ENCODE measurements at places on chromosomes 6 and 20. TPM values are rescaled to one million over a fixed set of nuclear protein-coding genes. Genes with fewer than 3 reads are reported as not detected.
A peak's percentile ranks its signal among the peaks of the same experiment; 100 is the strongest.

DNA sequence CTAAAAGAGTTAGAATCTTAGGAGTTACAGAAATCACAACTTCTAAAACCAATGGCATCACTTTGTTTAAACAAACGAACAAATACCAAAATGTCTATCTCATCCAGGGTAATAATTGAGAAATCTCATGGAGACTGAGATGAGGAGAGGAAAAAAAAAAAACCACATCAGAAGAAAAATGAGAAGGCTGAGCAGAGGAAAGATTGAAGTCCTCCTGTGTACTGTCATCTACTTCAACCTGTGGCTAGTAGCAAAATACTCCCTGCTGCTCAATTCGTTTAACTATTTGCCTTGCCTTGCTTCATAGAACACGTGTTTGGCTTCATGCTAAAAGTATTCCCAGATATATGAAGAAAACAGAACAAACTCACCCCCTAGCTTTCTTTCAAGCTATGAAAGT lies 143.7 kb downstream of the PDE10A start:
- DNase-seq, result no peak
- no peaks in the 10 kb centered on the region for H3K36me3 ChIP-seq
- no peaks in the 10 kb centered on the region for H3K4me1 ChIP-seq
- no peak overlapping the region for H3K27ac ChIP-seq
- H3K4me3 ChIP-seq, result no peak overlapping the region

DNA sequence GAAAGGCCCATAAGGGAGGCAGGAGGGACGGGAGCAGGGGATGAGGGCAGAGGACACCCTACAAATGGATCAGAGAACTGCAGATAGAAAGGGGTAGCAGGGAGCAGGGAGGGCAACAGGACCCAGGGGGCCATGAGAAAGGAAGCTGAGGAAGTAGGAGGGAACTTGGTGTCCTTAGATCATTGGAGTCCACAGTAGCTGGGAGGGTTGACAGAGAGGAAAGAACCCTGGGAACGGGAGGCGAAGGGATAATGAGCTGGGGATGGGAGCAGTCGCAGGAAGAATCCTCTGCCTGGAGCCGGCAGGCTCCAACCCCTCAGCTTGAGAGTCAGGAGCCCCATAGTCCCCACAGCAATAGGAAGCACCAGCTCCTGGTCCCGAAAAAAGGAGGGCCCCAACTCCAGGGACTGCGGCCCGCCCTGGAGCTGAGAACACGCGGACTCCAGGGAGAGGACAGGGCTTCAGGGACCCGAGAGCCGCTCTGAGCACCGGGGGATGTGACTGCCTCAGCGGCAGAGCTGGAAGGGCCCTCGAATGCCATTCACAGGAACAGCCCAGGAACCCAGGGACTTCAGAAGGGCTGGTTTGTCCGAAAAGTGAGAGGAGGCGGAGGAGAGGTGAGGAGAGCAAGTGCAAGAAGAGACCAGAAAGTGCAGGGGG lies 32.7 kb downstream of the HLA-A start:
- peaks cover 43% of the 10 kb centered on the region for H3K27me3 ChIP-seq
- no peaks in the 10 kb centered on the region for H3K36me3 ChIP-seq
- no peak overlapping the region for H3K27ac ChIP-seq

Gene MYCT1
- 3.3 TPM for total RNA-seq

DNA sequence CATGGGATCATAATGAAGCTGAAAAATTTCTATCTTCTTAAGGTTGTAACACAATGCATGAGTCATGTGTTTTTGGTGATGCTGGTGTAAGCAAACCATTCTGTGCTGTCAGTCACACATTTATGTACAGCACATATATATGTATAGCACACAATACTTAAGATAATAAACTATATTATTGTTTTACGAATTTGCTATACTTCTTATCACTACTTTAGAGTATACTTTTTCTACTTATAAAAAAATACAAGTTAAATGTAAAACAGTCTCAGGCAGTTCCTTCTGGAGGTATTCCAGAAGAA lies 920.1 kb upstream of the FLRT3 start:
- H3K27me3 ChIP-seq, result no peaks in the 10 kb centered on the region
- H3K4me3 ChIP-seq, result no peak overlapping the region
- DNase-seq, result no peak

Gene SLC17A3
- not detected for total RNA-seq

DNA sequence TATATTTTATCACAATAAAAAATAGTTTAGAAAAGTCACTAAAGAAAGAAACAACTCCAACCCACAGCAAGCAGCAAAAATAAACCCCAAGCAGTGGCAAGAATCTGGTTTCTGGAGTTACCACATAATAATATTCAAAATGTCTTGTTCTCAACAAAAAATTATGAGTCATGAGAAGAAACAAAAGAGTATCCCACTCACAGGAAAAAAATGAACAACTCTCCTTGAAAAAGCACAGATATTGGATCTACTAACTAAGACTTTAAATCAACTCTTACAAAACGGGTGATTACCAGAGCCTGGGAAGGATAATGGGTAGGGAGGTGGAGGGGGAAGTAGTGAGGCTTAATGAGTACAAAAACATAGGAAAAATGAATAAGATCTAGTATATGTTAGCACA lies 425.6 kb downstream of the PLCB1 start:
- H3K27me3 ChIP-seq, result no peaks in the 10 kb centered on the region
- H3K27ac ChIP-seq, result no peak overlapping the region
- no peak overlapping the region for H3K4me3 ChIP-seq
- H3K36me3 ChIP-seq, result no peaks in the 10 kb centered on the region

DNA sequence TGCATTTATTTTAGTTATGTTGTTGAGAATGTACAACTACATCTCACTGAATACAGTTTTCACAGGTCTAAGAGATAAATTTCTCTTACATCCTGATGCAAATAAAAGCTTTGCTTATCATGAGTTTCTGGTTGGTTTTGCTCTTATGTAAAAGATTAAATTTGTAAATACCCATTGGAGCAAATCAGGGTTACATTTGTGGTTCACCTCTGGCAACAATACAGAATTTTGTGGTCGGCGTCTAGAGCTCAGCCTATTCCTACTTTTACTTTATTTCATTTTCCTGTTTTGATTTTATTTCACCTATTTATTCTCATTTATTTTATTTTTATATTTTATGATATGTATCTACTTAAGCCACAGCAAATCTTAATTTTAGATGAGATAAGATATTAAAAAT lies 271.9 kb upstream of the MARCKS start:
- H3K36me3 ChIP-seq, result no peaks in the 10 kb centered on the region
- H3K27me3 ChIP-seq, result no peaks in the 10 kb centered on the region
- no peak overlapping the region for H3K27ac ChIP-seq
- DNase-seq, result no peak
- peaks cover 17% of the 10 kb centered on the region for H3K4me1 ChIP-seq

GRCh38 chr6:128107682-128108081 lies 206.8 kb upstream of the THEMIS start:
- DNase-seq, result no peak
- no peaks in the 10 kb centered on the region for H3K4me1 ChIP-seq
- H3K4me3 ChIP-seq, result no peak overlapping the region
- no peaks in the 10 kb centered on the region for H3K27me3 ChIP-seq

Gene RPS10
- 2,434 TPM for total RNA-seq

DNA sequence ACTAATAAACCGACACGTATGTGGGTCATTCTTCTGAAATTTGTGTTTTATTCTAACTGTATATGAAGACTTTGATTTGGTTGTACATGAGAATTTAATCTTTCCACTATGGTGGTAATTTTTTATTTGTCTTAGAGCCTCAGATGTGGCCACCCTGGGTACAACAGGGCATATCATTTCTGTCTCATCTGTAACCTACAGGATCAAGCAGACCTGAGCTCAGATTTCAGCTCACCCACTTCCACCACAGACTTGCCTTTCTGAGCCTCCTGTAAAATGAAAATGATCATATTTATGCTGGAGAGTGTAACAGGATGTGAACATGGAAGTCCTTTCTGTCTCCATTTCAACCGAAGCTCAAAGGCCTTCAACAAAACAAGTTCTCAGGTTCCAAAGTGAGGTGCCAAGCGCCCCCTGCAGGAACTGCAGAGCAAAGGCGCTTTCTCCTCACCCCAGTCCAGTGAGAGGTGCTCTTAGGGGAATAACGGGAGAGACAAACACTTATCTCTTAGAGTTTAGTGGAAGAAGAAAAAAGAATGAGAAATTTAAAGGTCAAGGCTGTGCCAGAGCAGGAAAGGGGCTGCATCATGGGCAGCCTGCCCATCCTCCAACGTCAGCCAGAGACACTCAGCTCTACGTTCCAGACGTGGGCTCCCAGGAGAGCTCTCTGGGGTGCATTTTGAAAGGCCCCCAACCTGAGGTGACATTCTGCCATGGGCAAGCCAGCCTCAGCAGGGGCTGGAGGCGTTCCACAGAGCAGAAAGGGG lies 23.0 kb upstream of the CD24 start:
- no peaks in the 10 kb centered on the region for H3K27me3 ChIP-seq
- no peak overlapping the region for H3K4me3 ChIP-seq
- DNase-seq, result no peak

Gene PRRT1
- 2.8 TPM for total RNA-seq

GRCh38 chr6:43493833-43494232 lies 16.3 kb downstream of the LRRC73 start:
- peaks cover 17% of the 10 kb centered on the region for H3K4me1 ChIP-seq
- H3K27ac ChIP-seq, result no peak overlapping the region
- DNase-seq, result no peak
- H3K4me3 ChIP-seq, result no peak overlapping the region
- H3K27me3 ChIP-seq, result no peaks in the 10 kb centered on the region

Gene PHACTR3
- not detected for total RNA-seq

Gene OR12D3
- not detected for total RNA-seq

GRCh38 chr6:167569879-167570278 lies 245.0 kb downstream of the TTLL2 start:
- H3K4me3 ChIP-seq, result no peak overlapping the region
- no peak overlapping the region for H3K27ac ChIP-seq
- H3K4me1 ChIP-seq, result no peaks in the 10 kb centered on the region
- DNase-seq, result no peak

Gene DACT2
- total RNA-seq, result 3.9 TPM

Gene POM121L2
- total RNA-seq, result 0.09 TPM

Gene RARS2
- total RNA-seq, result 38.5 TPM

Gene BHLHE23
- 0.38 TPM for total RNA-seq

DNA sequence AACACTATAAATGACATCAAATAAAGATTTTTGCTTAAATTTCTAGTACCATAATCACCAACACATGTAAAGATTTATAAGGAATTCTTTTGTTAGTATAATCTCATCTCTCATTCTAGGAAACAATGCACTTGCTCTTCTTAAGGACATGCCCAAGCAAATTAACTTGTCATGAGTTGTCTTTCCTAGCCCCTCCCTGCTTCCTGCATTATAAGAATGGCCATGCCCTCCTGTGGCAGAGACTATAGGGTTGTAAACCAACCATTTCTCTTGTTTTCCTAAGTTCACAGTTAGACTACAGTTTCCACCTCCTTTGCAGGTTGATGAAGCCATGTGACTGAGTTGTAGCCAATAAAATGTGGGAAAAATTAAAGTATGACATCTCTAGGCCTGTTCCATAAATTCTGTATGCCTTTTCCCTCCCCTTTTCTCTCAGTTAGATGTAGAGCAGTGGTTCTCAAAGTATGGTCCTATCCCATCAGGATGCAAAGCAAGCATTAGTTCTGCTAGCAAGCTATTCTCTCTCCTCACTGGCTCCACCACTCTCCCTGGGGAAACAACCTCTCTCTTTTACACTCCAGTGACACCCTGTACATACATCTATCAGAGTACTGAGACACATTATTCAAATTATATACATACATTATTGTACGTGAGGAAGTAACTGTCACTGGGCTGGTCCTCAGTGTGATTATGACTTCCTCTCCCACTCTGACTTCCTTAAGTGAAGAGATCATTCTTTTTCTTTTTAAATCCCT lies 295.0 kb downstream of the PKHD1 start:
- H3K27ac ChIP-seq, result no peak overlapping the region
- no peak for DNase-seq
- H3K4me3 ChIP-seq, result no peak overlapping the region
- no peaks in the 10 kb centered on the region for H3K4me1 ChIP-seq
- H3K27me3 ChIP-seq, result no peaks in the 10 kb centered on the region

Gene CAPN11
- total RNA-seq, result 1.2 TPM

DNA sequence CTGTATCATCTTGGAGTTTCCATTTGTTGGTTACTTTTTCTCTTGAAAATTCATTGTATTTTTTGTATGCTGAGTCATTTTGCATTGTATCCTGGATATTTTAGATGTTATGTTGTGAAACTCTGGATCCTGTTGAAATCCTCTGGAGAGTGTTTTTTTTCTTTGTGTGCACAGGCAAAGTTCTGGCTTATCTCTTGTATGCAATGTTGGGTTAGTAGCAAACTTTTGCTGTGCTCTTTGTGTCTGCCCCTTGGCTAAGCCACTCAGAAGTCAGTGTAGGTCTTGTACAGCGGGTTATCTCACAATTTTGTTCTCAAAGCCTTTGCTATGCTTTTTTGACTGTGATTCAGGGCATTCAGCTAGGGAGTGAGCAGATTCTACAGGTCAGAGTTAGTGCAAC lies 29.1 kb upstream of the LMBRD1 start:
- H3K4me3 ChIP-seq, result no peak overlapping the region
- H3K27ac ChIP-seq, result no peak overlapping the region
- no peaks in the 10 kb centered on the region for H3K4me1 ChIP-seq
- peaks cover under 1% of the 10 kb centered on the region for H3K27me3 ChIP-seq
- DNase-seq, result no peak
- H3K36me3 ChIP-seq, result no peaks in the 10 kb centered on the region

DNA sequence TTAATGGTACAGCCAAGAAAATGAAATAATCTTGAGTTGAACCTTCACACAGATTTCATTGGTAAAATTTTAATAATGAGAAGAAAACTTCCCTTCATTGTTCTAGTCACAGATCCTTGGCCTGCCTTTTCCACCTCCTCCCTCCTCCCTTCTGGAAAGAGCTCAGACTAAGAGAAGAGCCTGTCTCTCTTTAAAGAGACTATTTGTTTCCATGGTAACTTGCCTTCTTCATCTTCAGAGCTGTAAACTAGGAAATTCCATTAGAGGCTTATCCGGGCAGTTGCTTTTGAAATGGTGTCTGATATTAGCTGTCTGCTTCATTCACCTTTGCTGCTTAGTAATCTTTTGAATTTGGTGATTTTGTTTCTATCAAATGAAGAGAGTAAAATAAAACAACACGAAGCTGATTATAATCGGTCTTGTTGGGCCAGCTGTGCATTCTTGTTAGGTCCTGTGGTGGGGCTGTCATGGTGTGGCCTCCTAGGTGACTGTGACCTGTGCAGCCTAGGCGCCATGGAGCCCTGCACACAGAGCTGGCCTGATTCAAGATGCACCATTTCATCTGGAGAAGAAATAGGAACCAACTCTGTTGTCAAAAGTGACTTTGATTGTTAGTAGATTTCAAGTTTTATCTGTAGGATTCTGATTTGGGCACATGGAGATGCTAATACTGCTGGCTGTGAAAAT lies 96.7 kb downstream of the MAP3K7 start:
- no peak overlapping the region for H3K4me3 ChIP-seq
- no peaks in the 10 kb centered on the region for H3K27me3 ChIP-seq
- no peaks in the 10 kb centered on the region for H3K36me3 ChIP-seq
- DNase-seq, result no peak
- H3K4me1 ChIP-seq, result peaks cover 20% of the 10 kb centered on the region
- H3K27ac ChIP-seq, result no peak overlapping the region

GRCh38 chr6:81797591-81797990 lies 45.1 kb upstream of the TENT5A start:
- no peak overlapping the region for H3K4me3 ChIP-seq
- no peak for DNase-seq
- H3K27me3 ChIP-seq, result no peaks in the 10 kb centered on the region
- no peak overlapping the region for H3K27ac ChIP-seq
- H3K36me3 ChIP-seq, result no peaks in the 10 kb centered on the region

- no peaks in the 10 kb centered on the region for H3K36me3 ChIP-seq
- no peak overlapping the region for H3K4me3 ChIP-seq
- no peaks in the 10 kb centered on the region for H3K4me1 ChIP-seq
- peak; percentile 60 for DNase-seq
- no peak overlapping the region for H3K27ac ChIP-seq
Observed at GRCh38 chr6:150528648-150529285, 70.9 kb upstream of the PLEKHG1 start.

Gene FAM83B
- 6.4 TPM for total RNA-seq
